ENCODE measurements at places on chromosomes 4 and X.

DNA sequence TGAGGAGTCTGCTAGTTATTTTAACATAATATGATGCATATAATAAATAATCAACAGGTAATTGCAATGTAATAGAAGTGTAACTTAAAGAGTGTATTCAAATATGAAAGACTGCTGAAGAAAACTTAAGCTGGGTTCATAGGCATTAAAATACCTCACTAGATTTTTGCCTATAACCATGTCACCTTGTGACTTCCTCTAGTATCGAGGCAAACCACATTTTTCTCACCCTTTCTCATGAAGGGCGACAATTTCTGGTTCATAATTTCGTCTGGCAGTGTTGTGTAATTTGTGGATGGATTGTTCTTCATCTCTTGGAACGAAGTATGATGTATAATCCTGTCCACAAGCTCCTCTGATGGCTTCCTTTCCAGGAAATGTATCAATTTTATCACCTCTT lies 16.0 kb downstream of the SULT1E1 start:
- DNase-seq: peak; percentile 17

GRCh38 chrX:103099691-103100090 lies 6.7 kb upstream of the NXF3 start:
- no peak for DNase-seq

DNA sequence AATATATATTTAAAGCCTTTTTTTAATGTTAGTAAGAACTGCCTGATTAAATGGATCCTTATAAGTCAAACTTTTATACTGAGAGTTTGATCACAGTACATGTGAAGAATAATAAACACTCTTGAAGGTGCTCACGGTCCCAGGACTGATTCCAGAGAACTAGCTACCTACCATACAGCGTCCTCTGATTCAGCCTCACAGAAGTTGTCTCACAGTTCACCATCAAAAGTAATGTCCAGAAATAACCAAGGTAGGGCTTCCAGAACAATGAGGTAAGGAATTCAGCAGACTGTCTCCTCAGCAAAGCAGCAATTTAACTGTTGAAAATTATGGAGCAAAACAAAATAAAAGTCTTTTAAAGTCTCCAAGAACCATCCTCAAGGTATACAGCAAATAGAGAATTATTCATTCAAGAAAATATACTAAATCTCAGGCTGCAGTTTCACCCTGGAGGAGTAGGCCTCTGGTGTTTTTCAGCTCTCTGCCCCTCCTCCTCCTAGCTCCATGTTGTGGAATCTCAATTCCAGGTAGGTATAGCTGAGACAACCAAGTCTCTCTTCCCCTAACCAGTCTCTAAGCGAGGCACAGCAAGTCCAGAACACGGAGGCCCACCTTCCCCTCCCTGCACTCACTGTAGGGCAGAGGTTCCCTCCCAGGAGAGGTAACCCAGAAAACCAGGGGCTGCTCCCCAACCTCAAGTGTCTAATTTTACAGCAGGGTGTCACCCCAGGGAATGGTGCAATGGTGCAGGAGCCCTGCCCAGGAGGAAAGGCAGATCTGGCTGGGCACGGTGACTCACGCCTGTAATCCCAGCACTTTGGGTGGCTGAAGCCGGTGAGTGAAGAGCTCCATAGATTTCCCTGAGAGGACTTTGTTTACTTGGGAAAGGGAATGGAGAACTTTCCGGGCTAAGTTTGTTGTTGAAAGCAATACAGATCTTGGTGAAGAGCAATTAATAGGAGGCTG lies 28.6 kb downstream of the FAM241A start:
- no peak for DNase-seq

DNA sequence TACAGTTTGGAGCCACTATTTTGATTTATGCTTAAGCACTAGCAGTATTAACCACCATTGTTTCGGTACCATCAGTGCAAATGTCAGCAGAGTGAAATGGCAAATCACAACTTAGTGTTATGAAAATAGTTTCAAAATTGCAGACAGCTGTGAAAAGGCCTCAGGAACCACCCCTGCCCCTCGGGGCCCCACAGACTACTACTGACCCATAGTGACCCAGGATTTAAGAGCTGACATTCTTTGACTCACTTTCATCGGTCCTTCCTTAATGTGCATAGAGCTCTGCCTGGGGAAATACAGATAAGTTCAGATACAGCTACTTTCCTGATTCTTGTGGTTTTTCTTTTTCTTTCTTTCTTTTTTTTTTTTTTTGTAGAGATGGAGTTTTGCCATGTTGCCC lies 3.3 kb upstream of the BBS7 start:
- DNase-seq: no peak

DNA sequence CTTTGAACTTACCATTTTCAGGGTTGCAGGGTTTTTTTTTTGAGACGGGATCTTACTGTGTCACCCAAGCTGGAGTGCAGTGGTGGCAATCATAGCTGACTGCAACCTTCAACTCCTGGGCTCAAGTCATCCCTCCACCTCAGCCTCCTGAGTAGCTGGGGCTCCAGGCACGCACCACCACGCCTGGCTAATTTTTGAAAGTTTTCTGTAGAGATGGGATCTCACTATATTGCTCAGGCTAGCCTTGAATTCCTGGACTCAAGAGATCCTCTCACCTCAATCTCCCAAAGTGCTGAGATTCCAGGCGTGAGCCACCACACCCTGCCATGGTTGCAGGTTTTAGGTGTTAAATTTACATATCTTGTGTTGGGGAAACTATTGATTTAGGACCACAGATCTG lies 64.5 kb downstream of the STOX2 start:
- DNase-seq: no peak
